NCI-H1105 treated with DMSO at 0.1 percent for 48 hours (cell line): ENCODE measurements at places on chromosomes 7 and 10.

DNA sequence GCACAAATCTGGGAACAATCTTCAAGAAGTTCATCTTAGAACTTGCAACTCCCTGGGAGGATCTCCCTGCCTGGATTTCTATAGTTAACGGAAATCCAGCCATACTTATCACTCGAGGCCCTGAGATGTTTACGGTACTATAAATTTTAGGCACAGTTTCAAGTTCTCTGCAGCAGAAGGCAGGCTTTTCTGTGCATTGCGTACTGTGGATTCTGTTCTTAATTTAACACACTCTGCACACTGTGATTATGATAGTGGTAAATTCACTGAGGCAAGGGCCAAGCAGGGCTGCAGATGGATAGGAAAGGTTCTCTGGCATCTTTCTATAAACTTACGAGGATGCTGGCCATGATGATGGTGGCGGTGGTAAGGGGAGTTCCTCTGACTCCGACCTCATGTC lies 10.6 kb downstream of the INHBA start:
- DNase-seq: no peak

GRCh38 chr7:138835087-138835486 lies 37.1 kb upstream of the ATP6V0A4 start:
- no peak for DNase-seq

- no peak for DNase-seq
These were observed 963.3 kb downstream of the LRMDA start for GRCh38 chr10:76394707-76395042.

- no peak for DNase-seq
These were observed 235.9 kb upstream of the CSTF2T start for GRCh38 chr10:51935341-51935740.

GRCh38 chr7:143906895-143907294 lies 4.9 kb upstream of the TCAF1 start:
- no peak for DNase-seq

DNA sequence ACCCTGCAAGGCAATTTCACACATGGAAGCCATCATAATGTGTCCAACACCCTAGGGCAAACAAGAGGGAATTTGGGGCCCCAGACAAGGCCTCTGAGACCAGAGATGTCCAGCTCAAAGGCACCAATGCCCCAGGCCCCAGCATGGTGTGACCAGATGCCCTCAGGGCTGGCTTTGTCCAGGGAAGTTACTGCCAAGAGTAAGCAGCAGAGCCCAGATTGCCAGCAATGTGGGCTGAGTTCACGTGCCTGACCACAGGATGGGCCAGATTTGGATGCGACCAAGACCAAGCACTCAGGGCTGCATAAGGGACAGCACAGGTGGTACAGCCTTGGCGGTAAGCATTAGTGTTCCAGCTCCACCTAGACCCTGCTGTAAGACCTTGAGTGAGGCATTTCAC lies 12.7 kb downstream of the MYOF start:
- DNase-seq: no peak

DNA sequence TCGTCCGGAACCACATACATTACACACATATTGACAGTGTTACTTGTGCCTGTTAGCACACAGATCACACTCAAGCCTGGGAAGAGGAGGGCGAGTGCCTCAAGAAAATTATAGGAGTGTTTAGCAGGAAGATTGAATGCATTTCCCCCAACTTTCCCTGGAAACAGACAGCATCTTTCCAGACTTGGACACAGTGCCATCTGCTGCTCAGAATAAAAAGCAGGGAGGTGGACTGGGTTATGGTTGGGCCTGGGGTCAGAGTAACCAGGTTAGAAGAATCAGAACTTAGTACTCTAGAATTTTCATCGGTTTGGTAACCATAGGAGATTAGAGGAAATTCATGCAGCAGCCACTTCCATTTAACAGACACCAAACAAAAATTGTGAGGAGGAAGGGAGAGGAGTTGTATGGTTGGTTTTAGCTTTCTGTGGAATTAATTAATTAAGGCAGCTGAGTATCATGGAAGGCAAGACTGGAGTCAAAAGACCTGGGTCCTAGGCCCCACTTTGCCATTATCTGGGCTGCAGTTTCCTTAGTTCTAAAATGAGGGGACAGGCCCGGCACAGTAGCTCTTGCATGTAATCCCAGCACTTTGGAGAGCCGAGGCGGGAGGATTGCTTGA lies 43.4 kb upstream of the OPTN start:
- DNase-seq: no peak

DNA sequence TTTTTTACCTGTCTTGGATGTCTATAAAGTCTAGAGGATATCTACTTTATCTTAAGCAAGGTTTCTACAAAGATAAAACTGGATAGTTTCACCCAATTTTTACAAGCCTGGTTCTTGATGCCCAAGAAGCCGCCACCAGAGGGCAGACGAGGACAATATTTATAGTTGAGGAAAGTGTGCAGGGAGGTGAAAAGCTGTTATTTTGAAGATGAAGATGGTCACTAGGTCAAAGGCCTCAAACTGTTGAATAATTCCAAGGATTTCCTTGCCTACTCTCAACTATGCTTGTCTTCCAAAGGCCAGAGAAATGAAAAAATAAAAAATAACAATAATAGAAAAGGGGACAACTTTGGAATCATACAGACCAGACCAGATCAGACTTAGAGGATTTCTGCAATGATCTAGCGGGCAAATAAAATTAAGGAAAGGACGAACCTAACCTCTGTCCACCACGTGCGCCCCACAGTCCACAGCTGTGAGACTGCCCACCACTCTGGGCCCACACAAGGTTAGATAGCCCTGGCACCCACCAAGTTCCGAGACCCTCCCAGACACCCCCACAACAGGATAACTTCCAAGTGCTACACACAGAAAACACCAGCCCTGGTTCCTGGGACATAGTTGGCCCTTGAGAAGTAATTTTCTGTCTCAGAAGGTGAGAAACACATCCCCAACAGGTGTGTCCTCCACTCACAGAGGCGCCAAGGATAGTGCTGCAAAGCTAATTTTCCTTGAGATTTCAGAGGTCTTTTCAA lies 2.8 kb downstream of the PKD1L1 start:
- DNase-seq: peak; percentile 41
